ENCODE measurements at places on chromosomes 5 and 9. TPM values are rescaled to one million over a fixed set of nuclear protein-coding genes. Genes with fewer than 3 reads are reported as not detected.

DNA sequence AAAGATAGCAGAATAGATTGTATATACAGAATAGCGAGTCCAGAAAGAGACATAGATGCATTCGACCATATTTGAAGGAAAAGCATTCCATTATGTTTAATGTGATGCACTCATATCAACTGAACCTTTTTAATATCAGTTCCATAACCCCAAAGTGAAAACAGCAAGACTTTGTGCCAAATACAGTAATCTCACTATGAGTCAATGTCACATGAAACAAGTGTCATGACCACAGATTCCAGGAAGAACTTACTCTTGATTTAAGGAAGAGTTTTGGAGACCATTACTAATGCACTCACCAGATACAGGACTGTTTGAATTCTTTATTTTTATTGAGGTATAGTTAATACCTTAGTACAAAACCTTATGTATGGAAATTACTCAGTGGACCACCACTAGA lies 220.5 kb downstream of the SH3GL2 start:
- DNase-seq, result no peak

- no peak for DNase-seq
Measured at GRCh38 chr5:172757394-172758010, 13.5 kb downstream of the DUSP1 start.

GRCh38 chr9:14349146-14349446 lies 35.2 kb upstream of the NFIB start:
- no peak for DNase-seq

DNA sequence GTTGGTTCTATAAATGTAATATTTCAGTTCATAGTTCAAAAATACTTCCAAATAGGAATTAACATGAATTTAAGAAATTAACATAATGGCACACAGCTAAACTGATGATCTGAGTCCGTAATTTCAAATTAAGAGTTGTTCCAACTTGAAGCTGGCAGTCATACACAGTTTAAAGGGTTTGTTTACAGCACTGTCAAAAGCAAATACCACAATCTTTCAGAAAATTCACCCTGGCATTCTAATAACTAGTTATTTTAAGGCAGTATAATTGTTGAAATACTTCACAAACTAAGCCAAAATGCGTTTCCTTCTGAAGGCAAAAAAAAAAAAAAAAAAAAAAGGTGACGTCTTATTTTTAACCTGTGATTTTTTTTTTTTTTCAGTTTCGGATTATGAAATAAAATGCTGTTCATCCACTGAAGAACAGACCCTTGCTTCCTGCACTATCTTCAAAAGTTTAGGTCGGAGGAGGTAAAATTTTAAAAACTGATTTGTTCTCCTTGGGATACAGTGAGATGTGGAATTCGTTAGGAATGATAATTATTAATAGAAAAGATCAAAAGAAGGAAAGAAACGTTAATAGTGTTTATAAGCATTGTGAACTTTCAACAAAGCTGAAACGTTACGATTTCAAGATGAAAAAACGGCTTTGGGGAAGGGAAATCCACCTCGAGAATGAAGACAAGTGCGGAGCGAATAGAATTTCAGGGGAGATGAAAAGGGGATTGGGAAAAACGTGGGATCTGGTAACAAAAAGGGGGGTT lies 850 bp downstream of the IL6ST start:
- DNase-seq, result no peak

DNA sequence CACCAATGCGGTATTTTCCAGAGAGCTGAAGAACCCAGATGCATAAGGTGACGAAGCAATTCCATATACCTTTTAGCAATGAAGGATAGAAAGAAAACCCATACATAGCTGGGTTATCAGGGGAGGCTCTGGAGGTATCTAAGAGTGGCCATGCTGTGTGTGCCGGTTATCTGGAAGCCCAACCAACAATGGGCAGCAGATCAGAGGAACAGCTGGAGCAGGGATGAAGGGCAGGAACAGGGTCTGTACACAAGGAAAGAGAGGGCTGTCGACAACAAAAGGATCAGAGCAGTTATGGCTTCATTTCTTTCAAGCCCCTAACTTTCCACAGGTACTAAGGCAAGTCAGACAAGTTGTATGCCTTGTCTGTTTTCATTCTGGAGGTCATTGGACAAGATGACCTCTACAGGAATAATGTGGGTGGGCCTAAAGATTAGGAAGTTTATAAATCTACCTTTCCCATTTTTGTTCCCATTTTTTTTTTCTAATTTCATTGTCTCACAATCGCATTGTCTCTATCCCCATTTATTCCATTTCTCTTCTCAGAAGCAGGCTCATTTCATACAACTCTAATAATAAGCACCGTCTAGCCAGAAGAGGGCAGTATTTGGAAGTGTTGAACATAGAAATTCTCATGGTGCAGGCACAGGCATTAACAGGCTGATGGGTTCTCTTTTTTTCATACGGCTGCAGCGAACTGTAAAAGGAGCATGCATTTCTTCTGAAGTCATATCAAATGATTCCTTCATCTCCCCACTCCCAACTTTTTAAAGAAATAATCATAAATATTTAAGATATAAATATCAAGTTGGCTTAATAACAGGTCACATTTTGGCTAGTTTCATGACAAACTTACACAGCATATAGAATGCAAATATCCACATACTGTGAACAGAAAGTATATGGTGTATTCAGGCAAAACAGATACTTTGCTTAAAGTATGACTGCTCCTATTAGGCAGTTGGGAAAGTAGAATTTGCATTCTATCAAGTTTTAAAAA lies 63.5 kb downstream of the ZNF474 start:
- peak; percentile 33 for DNase-seq

DNA sequence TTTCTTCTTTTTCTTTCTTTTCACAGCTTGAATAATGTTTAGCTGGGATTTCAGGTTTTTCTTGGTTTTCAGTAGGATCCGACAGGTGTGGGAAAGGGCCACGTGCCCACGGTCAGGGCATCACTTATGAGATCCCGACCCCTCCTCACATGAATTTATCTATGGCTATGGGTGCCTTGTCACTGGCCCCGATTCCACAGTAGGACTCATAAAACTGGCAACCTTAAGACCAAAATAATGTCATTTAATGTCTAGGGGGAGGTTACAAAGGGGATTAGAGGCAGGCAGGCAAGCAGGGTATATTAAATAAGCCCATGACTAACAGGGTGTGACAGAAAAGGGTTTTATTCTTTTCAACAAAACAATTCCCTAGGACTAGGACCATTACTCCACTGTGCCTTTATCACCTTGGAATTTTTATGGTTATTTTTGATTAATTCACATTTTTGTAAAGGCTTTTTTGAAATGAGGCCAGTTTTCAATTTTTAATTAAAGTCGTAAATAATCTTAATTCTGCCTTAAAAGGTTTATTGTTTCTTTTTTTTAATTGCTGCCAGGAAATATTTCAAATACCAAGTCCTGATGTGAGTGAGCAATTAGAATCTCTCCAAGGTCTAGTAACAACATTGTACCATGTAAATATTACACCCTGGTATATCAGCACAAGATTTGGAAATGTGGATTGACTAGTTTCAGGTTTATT lies 370.4 kb downstream of the GLIS3 start:
- DNase-seq, result no peak

GRCh38 chr9:91276513-91276912 lies 85.2 kb downstream of the AUH start:
- DNase-seq, result no peak

- DNase-seq, result no peak
Measured at GRCh38 chr9:110029429-110029955, 178.5 kb downstream of the C9orf152 start.

DNA sequence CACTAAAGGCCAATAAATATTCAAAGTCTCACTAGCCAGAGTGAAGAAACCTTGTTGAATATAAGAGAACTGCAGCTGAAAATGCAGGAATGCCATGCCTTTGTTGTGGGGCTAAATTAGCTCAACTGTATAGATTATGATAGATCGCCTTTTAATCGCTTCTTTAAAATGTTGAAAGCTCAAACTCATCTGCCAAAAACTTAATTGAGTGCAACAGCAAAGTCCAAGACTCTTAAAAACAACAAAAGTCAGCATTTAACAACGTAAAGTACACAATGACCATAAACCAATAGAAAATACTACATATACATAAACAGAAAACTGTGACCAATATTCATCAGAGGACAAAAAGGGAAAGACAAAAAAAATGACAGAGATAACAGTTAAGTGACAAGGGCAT lies 585.0 kb upstream of the CDH6 start:
- DNase-seq, result no peak

DNA sequence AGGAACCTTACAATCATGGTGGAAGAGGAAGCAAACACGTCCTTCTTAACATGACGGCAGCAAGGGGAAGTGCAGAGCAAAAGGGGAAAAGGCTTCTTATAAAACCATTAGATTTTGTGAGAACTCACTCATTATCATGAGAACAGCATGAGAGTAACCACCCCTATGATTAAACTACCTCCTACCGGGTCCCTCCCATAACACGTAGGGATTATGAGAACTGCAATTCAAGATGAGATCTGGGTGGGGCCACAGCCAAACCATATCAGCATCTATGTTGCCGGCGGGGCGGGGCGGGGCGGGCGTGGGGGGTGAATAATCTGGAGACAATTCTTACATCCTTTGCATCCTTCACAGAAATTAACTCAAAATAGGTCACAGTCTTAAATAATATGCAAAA lies 58.8 kb upstream of the GFPT2 start:
- no peak for DNase-seq

Gene PTGDS
- total RNA-seq, result 37.9 TPM

Gene GKAP1
- 12.1 TPM for total RNA-seq

Gene SYNPO
- total RNA-seq, result 60.1 TPM

Gene DMGDH
- 5.5 TPM for total RNA-seq

Gene BHMT
- not detected for total RNA-seq

Gene SHROOM1
- 3.8 TPM for total RNA-seq

Gene OR1J1
- total RNA-seq, result not detected

Gene LRRC19
- total RNA-seq, result 0.08 TPM

Measured in ovary (tissue), 10 donors.